ENCODE measurements at places on chromosomes 7 and 10. TPM values are rescaled to one million over a fixed set of nuclear protein-coding genes. Genes with fewer than 3 reads are reported as not detected.

PLAU gene
- 1.6 TPM for total RNA-seq

PROSER2 gene
- 5.0 TPM for total RNA-seq

SP8 gene
- not detected for total RNA-seq

ZNF680 gene
- total RNA-seq = 5.9 TPM

UTF1 gene
- not detected for total RNA-seq

COL1A2 gene
- 13.3 TPM for total RNA-seq

PRRT4 gene
- not detected for total RNA-seq

ADGRA1 gene
- total RNA-seq = not detected

ASZ1 gene
- total RNA-seq = not detected

MOGAT3 gene
- not detected for total RNA-seq

EBF3 gene
- total RNA-seq = under 0.01 TPM

MUC12 gene
- not detected for total RNA-seq

CPN1 gene
- not detected for total RNA-seq

JCAD gene
- total RNA-seq = 46.2 TPM

IFIT3 gene
- 8.1 TPM for total RNA-seq

TFAM gene
- total RNA-seq = 31.3 TPM

SEMA3E gene
- total RNA-seq = 0.20 TPM

EVX1 gene
- not detected for total RNA-seq

SLC18A3 gene
- total RNA-seq = not detected

PGAM2 gene
- total RNA-seq = under 0.01 TPM

EMX2 gene
- not detected for total RNA-seq

ABCB4 gene
- not detected for total RNA-seq

LRRC61 gene
- total RNA-seq = 5.8 TPM

PDE1C gene
- total RNA-seq = under 0.01 TPM

ATOH7 gene
- not detected for total RNA-seq

DEPP1 gene
- 225 TPM for total RNA-seq

LLCFC1 gene
- total RNA-seq = not detected

BTAF1 gene
- 19.4 TPM for total RNA-seq

H2BK1 gene
- total RNA-seq = not detected

FAM237B gene
- not detected for total RNA-seq

FAM25A gene
- total RNA-seq = not detected

SLC26A3 gene
- not detected for total RNA-seq

LGI1 gene
- not detected for total RNA-seq

CPEB3 gene
- 0.87 TPM for total RNA-seq

CLDN3 gene
- 0.44 TPM for total RNA-seq

SERPINE1 gene
- 170 TPM for total RNA-seq

PLAC9 gene
- total RNA-seq = 0.40 TPM

REEP3 gene
- 38.1 TPM for total RNA-seq

MEIG1 gene
- not detected for total RNA-seq

SORCS3 gene
- not detected for total RNA-seq

DMBT1 gene
- not detected for total RNA-seq

TRIL gene
- 15.0 TPM for total RNA-seq

RBP4 gene
- total RNA-seq = not detected

OR2A5 gene
- total RNA-seq = not detected

TLX1 gene
- total RNA-seq = not detected

ZNF804B gene
- total RNA-seq = not detected

NFE2L3 gene
- total RNA-seq = 10.3 TPM

C10orf53 gene
- not detected for total RNA-seq

ZC3HAV1L gene
- total RNA-seq = 11.1 TPM

CHST3 gene
- total RNA-seq = 5.4 TPM

GPR15LG gene
- not detected for total RNA-seq

STYXL1 gene
- 33.9 TPM for total RNA-seq

Measured in lung microvascular endothelial cell (primary cell).